Effector CD8-positive, alpha-beta T cell (primary cell): ENCODE measurements at places on chromosomes 13 and 19.

GRCh38 chr19:3243819-3244700 lies 19.6 kb downstream of the CELF5 start:
- no peak for DNase-seq

GRCh38 chr13:78100486-78100885 lies 181.9 kb upstream of the EDNRB start:
- no peak for DNase-seq

DNA sequence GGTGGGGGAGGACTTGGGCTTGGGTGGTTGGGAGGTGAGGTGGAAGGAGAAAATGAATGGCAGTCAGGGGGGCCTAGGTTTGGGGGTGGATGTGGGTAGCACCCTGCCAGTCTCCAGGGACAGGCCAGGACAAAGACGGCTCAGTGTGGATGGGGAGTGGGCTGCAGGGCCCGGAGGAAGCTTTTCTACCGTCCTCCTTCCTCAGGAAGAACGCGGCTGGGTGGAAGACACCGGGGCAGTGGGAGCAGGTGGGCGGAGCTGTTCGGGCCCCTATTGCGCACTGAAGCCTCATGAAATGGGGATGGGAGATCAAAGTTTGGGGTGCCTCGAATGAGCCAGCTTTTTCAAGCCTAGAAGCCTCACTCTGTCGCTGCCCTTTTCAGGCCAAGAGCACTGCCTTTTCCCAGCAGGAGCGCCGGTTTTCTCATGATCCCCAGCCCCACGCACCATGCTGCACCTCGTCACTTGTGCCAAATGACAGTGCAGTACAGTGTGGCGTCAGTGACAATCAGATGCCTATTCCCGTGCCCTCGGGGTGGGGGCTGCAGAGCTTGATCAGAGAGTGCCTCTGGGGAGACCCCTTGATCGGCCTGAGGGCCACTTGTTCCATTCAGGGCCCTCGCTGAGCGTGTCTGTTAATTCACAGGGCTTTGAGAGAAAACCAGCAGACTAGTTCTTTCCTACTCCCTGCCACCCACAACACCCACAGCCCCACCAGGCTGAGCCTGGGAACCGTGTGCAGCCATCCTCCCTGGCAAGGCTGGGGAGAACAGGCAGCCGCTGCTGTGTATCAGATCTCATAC lies 1.5 kb downstream of the CALM3 start:
- DNase-seq: no peak

GRCh38 chr19:47471733-47472457 lies at the start of gene SLC8A2:
Gene SLC8A2 (minus strand): TSS chr19:47471893. CDS start chr19:47466403, 5,490 bp downstream.
- DNase-seq: peak; percentile 46

- peak; percentile 74 for DNase-seq
These were observed 5.2 kb upstream of the REXO1 start for GRCh38 chr19:1853295-1854038.

GRCh38 chr13:29160862-29161261 lies 340.7 kb downstream of the MTUS2 start:
- no peak for DNase-seq

DNA sequence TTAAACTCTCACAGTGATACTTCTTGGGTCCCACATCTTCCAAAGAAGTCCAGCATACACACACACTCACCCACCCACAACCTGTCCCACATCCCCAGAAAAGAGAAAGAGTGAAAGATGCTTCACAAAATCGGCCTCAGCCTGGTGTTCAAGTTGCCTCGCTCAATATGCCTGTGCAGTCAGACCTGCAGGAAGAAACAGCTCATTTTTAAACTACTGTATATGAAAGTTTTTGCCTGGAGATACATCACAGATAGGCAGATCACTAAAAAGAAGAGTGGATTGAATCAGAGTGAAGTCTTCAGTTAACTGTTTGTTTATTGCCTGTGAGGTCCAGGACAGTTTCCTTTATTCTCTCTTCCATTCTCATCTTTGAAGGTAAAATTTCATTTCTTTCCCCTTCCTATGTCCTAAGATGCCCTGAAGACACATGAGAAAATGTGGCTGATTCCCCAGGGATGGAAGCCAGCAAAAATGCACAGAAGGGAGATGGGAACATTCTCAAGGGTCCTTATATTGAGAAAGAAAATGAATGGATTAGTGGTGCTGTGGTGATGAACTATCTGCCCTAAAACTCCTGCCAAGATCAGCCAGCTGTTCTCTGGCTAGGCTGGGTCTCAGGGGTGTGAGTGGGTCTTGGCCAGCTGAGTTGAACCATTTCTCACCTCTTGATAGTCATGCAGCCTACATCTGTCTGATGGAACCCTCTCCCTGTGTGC lies 259.0 kb downstream of the ITGBL1 start:
- DNase-seq: no peak

GRCh38 chr19:31626941-31627340 lies 277.7 kb upstream of the TSHZ3 start:
- DNase-seq: no peak

- DNase-seq: no peak
These were observed 815 bp downstream of the MAP3K10 start for GRCh38 chr19:40191836-40192646.

DNA sequence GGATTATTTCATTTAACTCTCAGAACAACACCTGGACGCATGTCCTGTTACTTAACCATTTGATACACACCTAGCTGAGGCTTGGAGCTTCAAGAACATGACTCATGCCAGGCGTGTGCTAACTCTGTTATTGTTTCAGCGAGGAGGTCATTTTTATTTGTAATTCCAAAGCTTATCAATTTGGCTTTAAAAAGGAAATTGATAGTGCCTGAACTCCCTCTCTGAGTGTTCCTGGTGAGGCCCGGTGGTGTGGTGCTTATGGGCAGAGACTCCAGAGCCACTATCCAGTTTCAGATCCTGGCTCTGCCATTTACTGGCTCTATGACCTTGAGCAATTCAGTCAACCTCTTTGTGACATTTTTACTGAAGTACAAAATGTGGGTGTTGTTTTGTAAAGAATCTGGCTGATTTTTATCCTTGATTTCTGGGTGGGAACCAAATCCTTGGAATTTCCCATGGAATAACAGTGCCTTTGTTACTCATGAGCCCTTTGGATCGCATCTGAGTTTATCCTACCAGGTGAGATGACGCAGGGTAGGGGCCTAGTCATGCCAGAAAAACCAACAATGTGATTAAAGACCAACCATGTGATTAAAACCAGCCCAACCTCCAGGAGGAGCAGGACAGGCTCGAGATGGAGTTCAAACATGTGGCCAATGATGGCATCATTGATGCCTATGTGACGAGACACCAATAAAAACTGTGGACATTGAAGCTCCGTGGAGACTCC lies 198.8 kb downstream of the MYO16 start:
- DNase-seq: no peak

DNA sequence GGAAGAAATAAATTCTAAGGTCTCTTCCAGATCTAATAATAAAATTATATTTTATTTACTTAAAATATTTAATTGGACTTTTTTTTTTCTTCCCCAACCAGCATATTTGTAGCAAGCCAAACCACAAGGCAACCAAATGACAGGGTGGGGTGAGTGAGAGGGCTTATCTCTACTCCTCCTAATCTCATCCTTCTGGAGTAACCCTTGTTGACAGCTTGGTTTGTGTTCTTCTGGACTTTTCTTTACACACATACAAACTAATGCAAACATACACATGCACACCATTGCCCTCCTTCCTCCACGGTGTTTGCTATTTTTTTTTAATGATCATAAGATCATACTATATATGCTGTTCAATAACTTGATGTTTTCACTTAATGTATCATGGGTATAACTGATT lies 383.1 kb downstream of the DLEU7 start:
- no peak for DNase-seq
